ENCODE measurements at places on chromosomes 5 and 9.
A peak's percentile ranks its signal among the peaks of the same experiment; 100 is the strongest.

- peak; percentile 17 for DNase-seq
Observed at GRCh38 chr5:142881784-142882126, 111.6 kb downstream of the ARHGAP26 start.

- no peak for DNase-seq
Observed at GRCh38 chr9:114989600-114990410, 59.4 kb upstream of the TNFSF8 start.

GRCh38 chr9:14131356-14132088 lies 182.4 kb downstream of the NFIB start:
- no peak for DNase-seq

DNA sequence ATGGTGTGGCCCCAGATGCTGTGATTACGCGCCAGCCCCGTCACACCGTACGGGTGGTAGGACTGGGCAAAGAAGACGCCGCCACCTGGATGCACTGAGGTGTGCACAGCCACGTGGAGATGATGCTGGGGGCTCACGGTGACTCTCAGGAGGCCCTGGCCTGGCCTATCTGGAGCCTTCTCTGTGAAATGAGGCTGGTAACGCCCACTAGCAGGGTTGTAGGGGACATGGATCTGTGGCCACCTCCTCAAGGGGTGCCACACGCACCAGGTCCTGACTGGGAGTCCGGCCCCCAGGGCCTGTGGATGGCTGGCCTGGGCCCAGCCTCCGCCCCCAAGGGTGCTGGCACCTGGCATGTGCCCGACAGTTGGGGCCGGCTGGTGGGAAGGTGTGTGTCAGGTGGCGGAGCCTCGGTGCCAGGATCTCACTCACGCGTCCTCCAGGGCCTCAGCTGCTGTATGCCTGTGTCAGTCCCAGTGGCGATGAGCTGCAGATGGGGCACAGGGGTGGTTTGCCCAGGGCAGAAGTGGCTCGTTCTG lies 32.4 kb downstream of the NEK6 start:
- no peak for DNase-seq

DNA sequence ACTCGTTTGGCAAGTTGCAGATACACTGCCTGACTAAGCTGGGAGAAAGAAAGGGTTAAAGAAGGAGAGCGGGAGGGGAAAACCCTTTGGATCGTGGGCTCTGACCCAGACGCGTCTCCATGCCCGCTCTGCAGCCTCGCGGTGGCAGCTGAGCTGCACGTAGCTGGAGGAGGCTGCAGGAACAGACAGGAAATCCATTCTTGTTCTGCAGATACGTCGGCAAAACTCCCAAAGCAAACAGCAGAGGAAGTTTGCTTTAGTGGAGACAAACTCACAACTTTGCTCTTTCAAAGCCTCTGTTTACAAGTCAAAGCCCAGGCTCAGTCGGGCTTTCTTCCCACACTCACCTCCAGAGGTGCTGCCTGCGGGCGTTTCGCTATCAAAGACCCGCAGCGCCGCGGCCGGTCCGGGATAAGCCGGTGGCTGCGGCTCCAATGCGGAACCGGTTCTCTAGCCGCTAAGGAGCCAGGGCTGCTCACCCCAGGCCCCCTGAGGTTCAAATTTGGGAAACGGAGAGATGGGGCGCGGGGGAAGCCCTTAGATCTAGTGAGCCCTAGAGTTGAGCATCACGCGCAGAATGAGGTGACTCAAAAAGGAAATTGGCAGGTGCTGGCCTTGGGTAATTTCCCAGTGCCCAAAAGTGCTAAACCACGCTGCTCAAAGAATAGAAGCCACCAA lies 60.7 kb downstream of the MAT2B start:
- DNase-seq, result peak; percentile 82

- DNase-seq, result no peak
Observed at GRCh38 chr5:98604301-98604700, 169.2 kb upstream of the RGMB start.

DNA sequence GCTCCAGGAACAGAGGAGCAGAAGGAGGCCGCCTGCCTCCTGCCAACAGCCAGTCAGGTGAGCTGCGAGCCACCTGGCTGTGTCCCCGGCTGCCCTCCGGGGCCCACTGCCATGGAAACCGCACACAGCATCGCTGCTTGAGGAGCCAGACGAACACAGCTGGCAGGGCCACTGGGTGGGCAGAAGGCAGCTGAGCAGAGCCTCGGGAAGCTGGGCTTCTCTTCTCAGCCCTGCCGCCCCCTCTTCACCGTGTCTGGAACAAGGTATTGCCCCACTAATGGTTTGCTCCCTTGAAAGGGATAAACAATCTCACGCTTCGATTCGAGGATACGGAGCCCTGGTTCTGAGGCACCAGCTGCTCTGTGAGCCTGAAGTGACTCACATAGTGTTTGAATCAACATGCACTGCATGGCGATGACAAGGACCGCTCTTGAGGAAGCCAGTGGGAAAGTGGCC lies 63.7 kb upstream of the RUFY1 start:
- no peak for DNase-seq

DNA sequence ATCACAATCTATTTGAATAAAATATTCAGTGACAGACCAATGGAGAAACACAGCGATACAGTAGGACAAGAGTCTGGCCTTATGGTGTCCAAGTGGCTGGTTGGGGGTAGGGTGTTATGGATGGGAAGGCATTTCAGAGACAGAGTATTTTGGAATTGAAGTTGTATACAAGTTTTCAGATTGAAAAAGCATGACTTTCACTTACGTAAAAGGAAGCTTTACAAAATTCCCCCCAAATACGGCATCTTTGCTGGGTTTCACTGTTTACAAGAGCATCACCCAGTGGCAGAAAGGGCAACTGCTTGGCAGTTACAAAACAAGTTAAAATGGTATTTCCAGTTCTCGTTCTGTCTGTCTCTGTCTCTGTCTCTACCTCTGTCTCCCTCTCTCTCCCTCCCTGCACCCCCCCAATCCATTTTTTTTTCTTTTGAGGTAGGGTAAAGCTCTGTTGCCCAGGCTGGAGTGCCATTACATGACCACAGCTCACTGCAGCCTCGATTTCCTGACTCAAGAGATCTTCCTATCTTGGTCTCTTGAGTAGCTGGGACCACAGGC lies 86.2 kb downstream of the PTPN3 start:
- peak; percentile 27 for DNase-seq

- no peak for DNase-seq
Observed at GRCh38 chr5:135426102-135427082, 20.8 kb downstream of the DCANP1 start.

DNA sequence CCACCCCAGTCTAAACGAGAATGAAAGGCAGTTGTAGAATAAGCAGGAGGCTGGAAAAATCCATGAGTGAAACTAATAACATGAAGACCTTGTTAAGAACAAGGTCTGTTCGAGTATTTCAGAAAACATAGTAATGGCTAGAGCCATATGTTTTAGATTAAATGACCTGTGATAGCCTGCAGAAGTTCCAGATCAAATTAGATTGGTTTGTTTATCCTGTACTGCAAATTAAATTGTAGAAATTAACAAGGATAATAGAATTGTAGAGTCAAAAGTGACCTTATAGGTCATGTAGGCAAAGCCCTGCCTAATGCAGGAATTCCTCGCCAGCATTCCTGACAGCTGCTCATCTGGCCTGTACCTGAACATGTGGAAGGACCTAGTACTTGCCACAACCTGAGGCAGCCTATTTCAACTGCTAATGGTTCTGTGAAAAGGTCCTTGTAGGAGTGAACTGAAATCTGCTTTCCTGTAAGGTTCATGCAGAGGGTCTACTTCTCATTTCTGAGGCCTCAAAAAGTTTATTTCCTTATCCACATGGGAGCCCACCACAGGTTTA lies 17.2 kb downstream of the LIX1 start:
- DNase-seq, result no peak

- DNase-seq, result peak; percentile 72
Observed at GRCh38 chr9:129198319-129199043, 20.4 kb upstream of the IER5L start.

DNA sequence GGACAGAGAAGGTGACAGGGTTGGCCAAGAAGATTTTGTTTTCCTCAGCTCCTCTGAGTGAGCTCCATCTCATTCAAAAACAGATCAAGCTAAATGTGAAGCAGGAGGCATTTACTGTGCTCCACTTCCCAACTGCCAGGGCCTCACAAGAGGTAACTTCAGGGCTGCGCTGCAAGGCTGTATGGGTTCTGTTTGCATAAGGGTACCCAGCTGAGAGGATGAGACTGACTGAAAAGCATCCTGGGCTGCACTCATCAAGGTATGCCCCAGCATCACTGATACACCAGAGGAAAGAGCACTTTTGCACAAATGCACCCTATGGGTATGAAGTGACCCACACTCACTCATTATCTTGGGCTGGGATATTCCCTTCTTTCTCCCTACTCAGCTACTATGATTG lies 316.2 kb upstream of the HAPLN1 start:
- no peak for DNase-seq

DNA sequence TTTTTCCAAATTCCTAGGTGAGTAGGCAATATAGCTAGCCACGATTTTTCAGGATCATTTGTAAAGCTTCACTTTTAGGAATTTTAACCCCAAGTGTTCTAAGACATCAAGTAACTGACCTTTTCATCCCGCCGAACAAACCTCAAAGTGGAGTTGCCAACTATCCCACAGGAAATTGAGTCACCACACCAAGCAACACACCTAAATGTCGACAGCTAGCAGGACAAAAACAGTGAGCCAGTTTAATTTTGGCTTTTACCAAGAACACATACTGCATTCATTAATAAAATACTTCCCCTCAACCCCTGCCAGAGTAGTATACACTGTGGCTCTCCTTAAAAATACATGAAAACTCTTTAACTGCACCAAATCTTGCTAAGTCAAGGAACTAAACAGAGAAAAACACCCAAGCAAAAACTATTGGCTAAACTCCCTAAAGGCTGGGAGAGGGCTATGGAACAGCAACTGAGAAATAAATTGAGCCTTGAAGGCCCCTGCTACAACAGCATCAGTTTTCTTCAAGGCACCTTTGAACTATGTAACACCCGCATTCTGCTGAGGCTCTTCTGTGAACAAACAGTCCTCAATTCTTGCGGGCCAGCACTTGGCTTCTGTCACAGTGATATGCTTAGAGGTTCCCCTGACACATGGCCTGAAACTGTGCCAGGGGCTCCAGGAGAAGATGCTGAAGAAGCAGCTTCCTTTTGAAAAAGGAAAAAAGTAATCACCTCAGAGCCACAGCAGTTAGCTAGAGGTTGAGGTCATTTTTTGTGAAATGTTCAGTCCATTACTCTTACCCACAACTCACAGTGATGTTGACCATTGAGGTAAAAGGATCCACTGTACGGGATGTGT lies 459.6 kb downstream of the RAB3C start:
- no peak for DNase-seq

GRCh38 chr5:14742498-14742897 lies 78.0 kb downstream of the OTULIN start:
- DNase-seq, result no peak

- DNase-seq, result no peak
Observed at GRCh38 chr5:170135796-170136490, 30.2 kb downstream of the FOXI1 start.

GRCh38 chr5:163880302-163880701 lies 374.9 kb downstream of the MAT2B start:
- no peak for DNase-seq

GRCh38 chr9:4938496-4938895 lies 46.6 kb upstream of the JAK2 start:
- no peak for DNase-seq

DNA sequence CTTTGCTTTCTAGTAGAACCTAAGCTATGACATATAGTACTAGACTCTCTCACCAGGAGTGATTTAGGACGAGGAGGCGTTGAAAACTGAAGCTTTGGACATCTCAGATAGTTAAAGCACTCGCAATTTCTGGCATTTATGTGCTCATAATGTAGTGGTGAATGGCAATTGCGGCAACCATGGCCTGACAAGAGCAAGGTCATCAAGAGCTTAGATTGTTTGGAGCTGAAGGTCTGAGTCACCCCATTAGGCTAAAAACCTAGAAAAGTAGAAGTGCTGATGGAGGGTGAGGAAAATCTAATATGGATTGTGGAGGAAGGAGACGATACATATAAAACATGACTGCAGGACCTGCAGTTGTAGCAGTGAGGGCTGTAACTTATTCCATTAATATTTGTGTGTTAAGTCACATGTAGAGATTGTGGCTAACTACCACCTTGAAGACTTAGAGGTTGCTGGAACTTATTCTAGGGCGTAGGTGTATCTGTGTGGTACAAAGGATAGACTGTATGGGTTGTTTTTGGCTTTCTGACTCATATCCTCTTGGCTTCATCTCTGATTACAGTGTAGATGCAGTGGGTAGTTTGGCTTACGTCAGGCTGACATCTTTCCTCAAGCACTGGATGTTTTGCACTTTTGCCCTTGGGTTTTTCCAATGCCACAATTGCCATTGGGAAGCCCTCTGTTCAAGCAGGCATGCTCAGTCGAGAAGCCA lies 138.9 kb upstream of the CDKN2B start:
- no peak for DNase-seq

GRCh38 chr5:142846406-142846805 lies 76.2 kb downstream of the ARHGAP26 start:
- DNase-seq, result no peak

GRCh38 chr5:83848941-83849340 lies 128.3 kb upstream of the HAPLN1 start:
- DNase-seq, result no peak

DNA sequence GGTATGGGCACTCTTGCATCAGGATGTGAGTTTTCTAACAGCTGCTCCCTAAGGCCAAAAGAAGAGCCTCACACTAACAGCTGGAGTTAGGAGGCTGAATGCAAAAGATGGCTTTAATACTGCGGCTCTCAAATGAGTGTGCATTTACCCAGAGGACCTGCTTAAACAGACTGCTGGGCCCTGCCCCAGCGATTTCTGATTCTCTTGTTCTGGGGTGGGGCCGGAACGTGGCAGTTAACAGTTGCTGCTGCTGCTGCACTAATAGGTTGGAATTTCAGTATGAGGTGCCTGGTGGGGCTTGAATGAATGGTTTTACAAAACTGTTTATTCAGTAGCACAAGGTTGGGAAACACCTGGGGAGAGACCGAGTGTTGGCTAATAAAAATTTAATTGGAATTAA lies 26.1 kb downstream of the HMGCR start:
- no peak for DNase-seq

DNA sequence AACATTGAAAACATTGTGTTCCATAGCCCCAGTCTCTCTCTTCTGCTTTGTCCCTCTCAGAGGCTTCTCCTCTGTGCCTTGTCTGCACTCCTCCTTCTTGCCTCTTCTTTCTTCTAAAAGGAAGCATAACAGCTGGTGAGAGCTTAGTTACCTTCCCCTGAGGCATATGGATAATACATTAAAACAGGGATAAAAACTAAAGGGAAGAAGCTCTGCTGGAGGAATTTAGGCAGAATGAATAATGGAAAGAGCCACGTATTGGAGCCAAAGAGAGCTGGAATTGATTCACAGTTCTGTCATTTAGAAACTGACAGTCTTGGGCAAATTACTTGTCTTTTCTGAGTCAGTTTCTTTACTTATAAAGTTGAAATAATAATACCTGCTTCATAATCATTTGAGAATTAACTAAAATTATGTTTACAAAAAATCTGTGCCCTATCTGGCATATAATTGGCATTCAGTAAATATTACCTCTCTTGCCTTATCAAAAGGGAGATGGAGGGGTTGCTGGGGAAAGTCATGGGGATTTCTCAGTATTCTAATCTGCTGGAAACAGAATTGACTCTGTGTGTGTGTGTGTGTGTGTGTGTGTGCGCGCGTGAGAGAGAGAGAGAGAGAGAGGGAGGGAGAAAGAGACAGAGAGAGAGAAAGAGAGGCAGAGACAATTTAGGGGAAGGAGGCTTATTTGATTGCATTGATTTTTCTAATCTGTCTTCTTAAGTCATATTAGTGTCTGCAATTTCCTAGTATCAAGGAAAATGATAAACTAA lies 20.2 kb downstream of the ZNF474 start:
- DNase-seq, result no peak

Measured in retina (tissue), 1 donor.